ENCODE measurements at places on chromosomes 12 and 14. TPM values are rescaled to one million over a fixed set of nuclear protein-coding genes. Genes with fewer than 3 reads are reported as not detected.

Gene NPFF
- total RNA-seq: not detected

Gene ESR2
- not detected for total RNA-seq

Gene PPM1H
- total RNA-seq: 0.99 TPM

Gene JAG2
- 1.4 TPM for total RNA-seq

- H3K36me3 ChIP-seq: no peaks in the 10 kb centered on the region
- H3K4me3 ChIP-seq: peak overlapping the region; percentile 22
- H3K27ac ChIP-seq: no peak overlapping the region
These were observed 203.6 kb downstream of the EFCAB11 start for GRCh38 chr14:89750908-89751392.

GRCh38 chr12:76190299-76190698 lies 105.8 kb upstream of the NAP1L1 start:
- H3K4me3 ChIP-seq: no peak overlapping the region
- DNase-seq: no peak
- no peaks in the 10 kb centered on the region for H3K4me1 ChIP-seq
- no peaks in the 10 kb centered on the region for H3K36me3 ChIP-seq
- H3K27ac ChIP-seq: no peak overlapping the region
- no peaks in the 10 kb centered on the region for H3K27me3 ChIP-seq

DNA sequence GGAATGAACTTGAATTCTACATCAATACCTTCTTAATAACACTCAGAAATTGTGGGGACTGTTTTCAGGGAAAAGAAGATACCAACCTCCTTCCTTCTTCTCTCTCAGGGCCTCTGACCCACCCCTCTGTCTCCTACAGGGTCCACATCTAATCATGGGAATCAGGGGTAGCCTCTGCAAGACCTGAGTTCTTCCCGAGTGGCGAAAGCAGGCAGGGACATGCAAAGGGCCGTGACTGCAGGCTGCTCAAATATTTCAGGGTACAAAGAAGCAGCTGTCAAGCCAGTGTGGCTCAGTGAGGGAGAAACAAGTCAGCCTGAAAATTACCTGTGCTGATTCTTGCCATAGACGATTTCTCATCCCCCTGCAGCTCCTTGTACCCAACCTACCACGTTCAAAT lies 123.1 kb upstream of the PARP11 start:
- no peaks in the 10 kb centered on the region for H3K27me3 ChIP-seq
- H3K4me1 ChIP-seq: no peaks in the 10 kb centered on the region
- H3K4me3 ChIP-seq: no peak overlapping the region
- no peak for DNase-seq

DNA sequence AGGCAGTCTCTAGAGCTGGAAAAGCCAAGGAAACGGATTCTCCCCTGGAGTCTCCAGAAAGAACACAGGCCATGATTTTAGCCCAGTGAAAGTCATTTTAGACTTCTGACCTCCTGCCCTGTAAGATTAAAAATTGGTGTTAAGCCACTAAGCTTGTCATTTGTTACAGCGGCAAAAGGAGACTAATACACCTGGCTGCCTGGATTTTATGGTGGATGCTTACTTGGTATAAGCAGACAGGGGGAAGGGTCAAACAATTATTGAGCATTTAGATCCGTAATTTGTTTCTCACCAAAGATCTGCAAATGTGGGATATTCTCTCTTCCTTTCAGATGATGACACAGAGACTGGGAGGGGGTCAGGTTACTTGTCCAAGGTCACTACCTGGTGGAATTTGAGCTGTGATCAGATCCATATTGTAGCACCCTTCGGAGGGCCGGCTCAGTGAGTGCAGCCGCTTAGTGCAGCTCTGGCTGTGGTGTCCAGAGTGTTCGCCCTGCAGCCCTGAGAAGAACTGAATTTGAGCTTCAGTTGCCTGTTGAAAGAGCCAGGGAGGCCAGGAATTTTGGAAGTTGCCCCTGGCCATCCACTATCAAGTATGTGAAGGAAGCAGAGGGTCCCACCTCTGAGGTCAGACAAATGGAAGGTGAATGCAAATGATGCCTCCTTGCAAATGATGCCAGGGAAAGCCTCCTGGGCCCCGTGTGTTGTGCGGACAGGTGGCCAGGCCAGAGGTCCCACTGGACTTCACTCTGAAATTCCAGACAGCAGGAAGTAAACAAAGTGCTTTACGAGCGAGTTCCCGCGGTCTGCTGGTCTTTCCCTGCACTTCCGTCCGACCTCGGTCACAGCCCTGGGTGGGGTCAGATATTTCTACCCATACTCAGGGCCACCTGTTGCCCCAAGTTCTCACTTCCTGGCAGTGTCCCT lies 15.1 kb downstream of the GLRX5 start:
- no peaks in the 10 kb centered on the region for H3K27me3 ChIP-seq
- no peak overlapping the region for H3K4me3 ChIP-seq

DNA sequence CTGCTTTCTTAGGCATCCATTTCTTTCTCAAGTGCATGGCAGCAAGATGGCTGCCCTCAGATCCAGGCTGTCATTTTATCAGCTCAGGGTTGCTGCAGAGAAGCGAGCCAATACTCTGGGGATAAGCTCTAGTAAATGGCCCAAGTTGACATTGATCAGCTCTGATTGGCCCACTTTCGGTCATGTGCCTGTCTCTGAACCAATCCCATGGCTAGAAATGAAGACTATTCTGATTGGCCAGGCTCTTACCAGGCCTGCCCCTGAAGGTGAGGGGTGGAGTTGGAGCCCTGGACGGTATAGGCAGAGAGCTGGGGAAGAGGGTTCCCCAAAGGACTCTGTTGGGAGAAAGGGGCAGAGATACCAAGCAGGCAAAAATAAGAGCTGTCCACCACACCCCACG lies 41.4 kb downstream of the MYO1H start:
- H3K27me3 ChIP-seq: peaks cover 12% of the 10 kb centered on the region
- DNase-seq: peak; percentile 8
- H3K4me1 ChIP-seq: no peaks in the 10 kb centered on the region
- no peaks in the 10 kb centered on the region for H3K36me3 ChIP-seq
- H3K27ac ChIP-seq: no peak overlapping the region

- H3K27ac ChIP-seq: no peak overlapping the region
- no peak overlapping the region for H3K4me3 ChIP-seq
- no peak for DNase-seq
- peaks cover 13% of the 10 kb centered on the region for H3K4me1 ChIP-seq
These were observed 50.7 kb downstream of the BCAT1 start for GRCh38 chr12:24898185-24898584.

DNA sequence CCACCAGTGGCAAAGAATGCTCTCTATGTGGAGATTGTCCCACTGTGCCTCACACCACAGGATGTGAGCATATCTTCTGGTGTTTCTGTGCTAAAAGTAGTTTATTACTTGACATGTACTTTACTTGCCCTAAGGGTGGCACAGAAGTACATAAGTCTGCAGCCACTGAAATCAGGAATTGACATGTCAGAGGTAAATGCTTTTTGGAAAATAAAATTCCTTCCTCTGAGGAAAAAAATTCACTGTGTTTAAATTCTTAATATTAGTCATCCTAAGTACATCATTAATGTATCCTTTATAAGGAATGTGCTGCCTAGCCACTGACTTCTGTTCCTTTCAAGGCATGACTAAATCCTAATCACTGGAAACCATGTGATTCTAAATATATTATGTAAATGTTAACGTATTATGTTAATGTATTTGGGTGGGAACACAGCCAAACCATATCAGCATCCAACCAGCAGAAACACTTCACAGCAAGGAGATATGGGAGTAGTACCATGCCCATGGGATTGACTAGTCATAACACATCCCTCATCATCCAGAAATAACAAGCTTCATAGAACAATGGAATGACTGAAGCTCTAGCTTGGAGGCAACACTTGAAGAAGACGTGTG lies 239.7 kb upstream of the PPFIA2 start:
- H3K27me3 ChIP-seq: no peaks in the 10 kb centered on the region
- no peaks in the 10 kb centered on the region for H3K36me3 ChIP-seq
- no peak overlapping the region for H3K27ac ChIP-seq
- H3K4me1 ChIP-seq: no peaks in the 10 kb centered on the region
- DNase-seq: no peak

DNA sequence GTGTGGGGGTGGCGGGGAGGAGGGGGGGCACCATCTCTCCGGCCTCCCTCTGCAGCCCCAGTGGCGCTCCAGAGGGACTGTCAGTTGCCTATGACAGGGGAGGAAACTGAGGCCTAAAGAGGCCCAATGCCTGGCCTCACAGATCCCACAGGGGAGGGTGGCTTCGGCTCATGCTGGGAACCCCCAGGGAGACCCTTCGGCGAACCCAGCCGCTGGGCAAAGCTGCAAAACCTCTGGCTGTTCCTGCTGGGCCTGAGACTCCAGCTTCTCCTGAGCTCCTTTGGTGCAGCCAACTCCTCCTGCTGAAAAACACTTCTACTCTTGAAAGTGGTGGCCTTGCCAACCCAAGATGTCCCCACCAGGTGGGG lies 170.1 kb upstream of the RTL1 start:
- H3K4me1 ChIP-seq: no peaks in the 10 kb centered on the region
- H3K27me3 ChIP-seq: no peaks in the 10 kb centered on the region
- H3K36me3 ChIP-seq: no peaks in the 10 kb centered on the region
- H3K4me3 ChIP-seq: no peak overlapping the region

DNA sequence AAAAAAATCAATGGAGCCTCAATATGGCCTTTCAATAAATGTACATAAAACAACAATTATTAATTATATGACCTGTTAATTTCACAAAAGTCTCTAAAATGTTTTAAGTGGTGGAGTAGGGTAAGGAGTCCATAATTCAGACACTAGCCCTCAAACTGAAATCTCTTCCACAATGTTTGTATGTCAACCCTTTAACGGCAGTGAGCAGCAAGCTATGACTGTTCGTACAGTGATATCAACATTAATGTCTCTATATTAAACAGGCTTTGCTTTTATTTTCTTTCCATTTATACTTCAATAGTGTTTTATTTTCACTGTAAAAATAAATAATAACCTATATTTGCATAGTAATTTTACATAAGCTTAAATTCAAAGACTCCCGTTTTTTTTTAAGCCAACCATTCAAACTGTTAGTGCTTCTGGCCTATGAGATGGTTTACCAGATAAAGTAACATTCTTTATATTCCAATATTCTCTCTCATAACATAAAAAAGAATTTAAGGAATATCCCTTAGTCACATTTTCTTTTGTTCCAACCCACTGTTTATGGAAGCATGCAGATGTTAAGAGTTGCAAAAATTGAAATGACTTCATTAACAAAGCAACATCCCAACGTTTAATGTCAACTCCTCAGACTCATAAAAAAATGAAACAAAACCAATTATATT lies 2.3 kb downstream of the CDK17 start:
- H3K4me1 ChIP-seq: peaks cover 32% of the 10 kb centered on the region
- H3K27ac ChIP-seq: peak overlapping the region; percentile 97
- peak overlapping the region; percentile 100 for H3K4me3 ChIP-seq
- H3K27me3 ChIP-seq: no peaks in the 10 kb centered on the region
- no peak for DNase-seq
- H3K36me3 ChIP-seq: no peaks in the 10 kb centered on the region

- DNase-seq: no peak
- H3K27ac ChIP-seq: no peak overlapping the region
- no peaks in the 10 kb centered on the region for H3K36me3 ChIP-seq
- H3K4me1 ChIP-seq: no peaks in the 10 kb centered on the region
These were observed 1122.2 kb upstream of the TMEM132C start for GRCh38 chr12:127144770-127145169.

GRCh38 chr12:122979001-122979907 lies 1.2 kb upstream of the ARL6IP4 start:
- DNase-seq: no peak
- peak overlapping the region; percentile 70 for H3K4me3 ChIP-seq
- no peaks in the 10 kb centered on the region for H3K27me3 ChIP-seq
- peaks cover 6% of the 10 kb centered on the region for H3K36me3 ChIP-seq
- H3K27ac ChIP-seq: peak overlapping the region; percentile 19

Data from CD4-positive, CD25-positive, alpha-beta regulatory T cell (primary cell).